ENCODE measurements at places on chromosomes 7 and 10.

- DNase-seq = no peak
Observed at GRCh38 chr10:7300384-7300971, 110.4 kb downstream of the SFMBT2 start.

GRCh38 chr10:53786236-53786900, 1013.8 kb upstream of the MBL2 start:
- peak; percentile 2 for DNase-seq

GRCh38 chr7:25087855-25088254, 37.2 kb downstream of the CYCS start:
- DNase-seq = no peak

DNA sequence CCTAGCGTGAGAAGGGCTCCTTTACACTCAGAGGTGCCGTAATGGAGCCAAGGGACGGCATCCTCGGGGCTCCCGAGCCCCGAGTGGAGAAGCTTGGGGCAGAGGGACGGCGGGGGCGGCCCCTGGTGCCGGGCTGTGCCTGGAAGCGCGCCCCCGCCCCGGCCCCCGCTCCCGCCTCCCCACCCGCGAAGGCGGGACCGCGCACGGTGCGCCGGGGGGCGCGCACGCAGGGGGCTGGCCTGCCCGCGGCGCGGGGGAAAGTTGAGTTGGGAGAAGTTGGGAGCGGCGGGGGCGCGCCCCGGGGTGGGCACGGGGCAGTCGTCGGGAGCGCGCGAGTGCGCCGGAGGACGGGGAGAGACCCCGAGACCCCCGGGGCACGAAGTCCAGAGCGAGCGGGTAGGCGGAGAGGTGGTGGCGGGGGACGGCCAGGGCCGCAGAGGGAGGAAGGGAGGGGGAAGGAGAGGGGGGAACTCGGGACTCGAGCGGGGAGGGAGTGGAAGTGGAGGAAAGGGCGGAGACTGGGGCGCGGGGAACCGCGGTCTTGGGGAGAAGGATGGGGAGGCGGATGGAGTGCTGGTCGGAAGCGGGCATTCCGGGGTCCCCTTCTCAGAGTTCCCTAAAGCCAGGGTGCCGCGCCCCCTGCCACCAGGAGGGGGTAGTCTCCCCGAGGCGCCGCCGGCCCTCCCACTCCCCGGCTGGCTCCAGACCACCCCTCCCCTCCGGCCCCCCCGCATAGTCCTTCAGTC, at the start of gene SLC4A2:
Gene SLC4A2 (plus strand): TSS at position 223 of the 746 bp plus-strand sequence. CDS start 2,399 bp downstream, outside the sequence.
- DNase-seq = peak; percentile 76

DNA sequence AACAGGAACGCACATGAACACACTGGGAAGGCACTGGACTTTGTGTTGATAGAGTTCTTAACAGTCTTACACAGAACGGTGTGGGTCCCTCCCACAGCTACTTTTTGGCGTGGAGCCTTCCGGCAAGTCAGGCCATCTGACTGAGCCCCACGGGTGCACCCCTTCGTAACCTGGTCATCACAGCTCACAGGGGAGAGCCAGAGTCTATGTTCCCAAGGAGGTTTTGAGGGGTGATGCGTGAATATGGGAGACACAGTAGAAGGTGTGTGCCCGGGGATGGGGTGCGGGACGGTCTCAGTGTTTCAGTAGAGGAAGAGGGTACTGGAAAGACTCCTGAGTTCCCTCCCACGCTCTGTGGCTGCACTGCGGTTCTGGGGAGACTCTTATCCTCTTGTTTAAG, 291.7 kb downstream of the DNAJB6 start:
- no peak for DNase-seq

GRCh38 chr7:78175330-78176100, 376.9 kb downstream of the PHTF2 start:
- no peak for DNase-seq

GRCh38 chr10:44589944-44590449, 205.1 kb upstream of the CXCL12 start:
- no peak for DNase-seq

DNA sequence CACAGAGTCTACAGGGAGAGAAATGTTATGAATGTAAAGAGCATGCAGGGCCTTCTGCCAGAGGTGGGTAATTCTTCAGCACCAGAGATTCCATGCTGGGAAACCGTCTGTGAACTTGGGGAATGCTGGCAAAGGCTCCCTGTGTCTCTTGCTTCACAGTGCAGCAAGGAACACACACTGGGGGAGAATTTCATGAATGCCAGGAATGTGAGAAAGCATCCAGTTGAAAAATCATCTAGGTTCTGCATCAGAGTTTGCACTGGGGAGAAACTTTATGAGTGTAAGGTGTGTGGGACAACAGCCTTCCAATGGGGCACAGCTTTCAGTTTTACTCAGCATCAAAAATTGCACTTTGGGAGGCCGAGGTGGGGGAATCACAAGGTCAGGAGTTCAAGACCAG, 224.3 kb upstream of the IGFBP3 start:
- DNase-seq = no peak

GRCh38 chr10:97822261-97822687, 27.4 kb upstream of the GOLGA7B start:
- DNase-seq = no peak

GRCh38 chr10:123673198-123673597, 7.0 kb downstream of the GPR26 start:
- DNase-seq = no peak

- DNase-seq = peak; percentile 63
Observed at GRCh38 chr7:98021588-98022351, 31.8 kb upstream of the OCM2 start.

DNA sequence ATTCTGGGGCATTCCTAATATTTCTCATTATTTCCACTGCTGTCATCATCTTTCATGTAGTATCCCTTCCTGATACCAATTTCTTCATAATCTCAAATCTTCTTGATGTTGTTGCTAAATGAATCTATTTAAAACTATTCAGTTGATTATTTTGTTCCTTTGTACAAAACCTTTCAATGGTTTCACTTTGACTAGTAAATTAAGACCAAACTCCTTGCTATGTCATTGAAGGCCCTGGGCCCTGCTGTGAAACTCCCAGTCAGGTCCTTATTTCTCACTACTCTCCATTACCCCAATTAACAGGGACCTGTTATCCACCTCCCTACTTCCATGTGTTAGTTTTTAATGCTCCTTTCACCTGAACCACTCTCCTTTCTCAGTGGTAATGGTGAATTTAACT, 97.0 kb downstream of the CTTNBP2 start:
- no peak for DNase-seq

GRCh38 chr7:36871355-36871738, 147.1 kb upstream of the AOAH start:
- DNase-seq = no peak

- DNase-seq = no peak
Observed at GRCh38 chr7:70502117-70502863, 629.7 kb upstream of the GALNT17 start.

DNA sequence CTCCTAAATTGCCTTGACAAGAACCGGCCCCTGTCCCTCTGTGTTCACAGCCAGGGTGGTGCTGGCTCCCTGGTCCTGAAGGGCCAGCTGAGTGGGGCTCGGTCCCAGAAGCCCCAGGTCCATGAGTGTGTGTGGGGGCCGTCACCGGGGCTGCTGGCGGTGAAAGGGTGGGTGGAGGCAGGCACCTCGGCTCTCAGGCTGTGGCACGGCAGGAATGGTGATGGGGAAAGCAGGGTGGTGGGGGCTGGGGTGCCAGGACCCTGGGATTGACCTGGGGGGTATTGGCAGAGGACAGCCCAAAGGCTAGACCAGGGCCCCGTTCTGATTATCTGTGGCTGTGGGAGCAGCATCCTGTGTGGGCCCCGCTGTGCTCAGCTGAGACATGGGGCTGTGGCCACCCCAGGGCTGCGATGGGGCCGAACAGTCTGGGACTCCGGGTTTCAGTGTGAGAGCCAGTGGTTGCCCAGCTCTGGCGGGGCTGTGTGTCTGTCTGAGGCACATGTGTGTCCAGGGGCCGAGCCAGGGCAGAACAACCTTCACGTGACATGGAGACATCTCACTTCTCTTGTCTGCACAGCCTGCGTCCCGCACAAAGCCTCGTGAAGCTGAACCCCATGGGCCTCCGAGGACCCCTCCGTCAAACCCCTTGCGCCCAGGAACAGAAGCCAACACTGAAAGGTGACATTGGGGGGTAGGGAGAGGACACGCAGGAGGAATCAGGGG, 144.2 kb downstream of the ELFN1 start:
- no peak for DNase-seq

GRCh38 chr10:99927721-99928280, 81.9 kb downstream of the DNMBP start:
- DNase-seq = no peak

- DNase-seq = no peak
Observed at GRCh38 chr7:155863721-155864151, 51.5 kb upstream of the SHH start.

DNA sequence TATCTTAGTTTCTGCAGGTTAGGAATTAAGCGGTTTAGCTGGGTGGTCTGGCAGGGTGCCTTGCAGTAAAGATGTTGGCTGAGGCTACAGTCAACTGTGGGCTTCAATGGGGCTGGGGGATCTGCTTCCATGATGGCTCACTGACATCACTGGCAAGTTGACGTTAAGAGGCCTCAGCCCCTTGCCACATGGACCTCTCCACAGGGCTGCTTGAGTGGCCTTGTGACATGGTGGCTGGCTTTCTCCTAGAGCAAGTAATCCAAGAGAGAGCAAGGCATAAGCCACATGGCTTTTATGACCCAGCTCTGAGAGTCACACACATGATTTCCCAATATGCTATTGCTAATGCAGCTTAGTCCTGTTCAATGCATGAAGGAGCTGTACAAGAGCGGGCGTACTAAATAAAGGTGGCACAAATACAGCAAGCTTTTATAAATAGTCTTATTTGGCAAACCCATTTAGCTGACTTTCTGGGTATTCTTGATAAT, 109.1 kb downstream of the SEPTIN7 start:
- DNase-seq = no peak
